ENCODE measurements at places on chromosomes 6 and 20.

GRCh38 chr6:142773324-142773723, 171.7 kb downstream of the HIVEP2 start:
- ATAC-seq: no peak

GRCh38 chr6:79711167-79711566, 80.0 kb downstream of the SH3BGRL2 start:
- no peak for ATAC-seq

- no peak for ATAC-seq
Observed at GRCh38 chr6:149474108-149474935, 10.5 kb downstream of the ZC3H12D start.

- ATAC-seq: no peak
Observed at GRCh38 chr20:1718604-1719384, 61.2 kb upstream of the SIRPG start.

DNA sequence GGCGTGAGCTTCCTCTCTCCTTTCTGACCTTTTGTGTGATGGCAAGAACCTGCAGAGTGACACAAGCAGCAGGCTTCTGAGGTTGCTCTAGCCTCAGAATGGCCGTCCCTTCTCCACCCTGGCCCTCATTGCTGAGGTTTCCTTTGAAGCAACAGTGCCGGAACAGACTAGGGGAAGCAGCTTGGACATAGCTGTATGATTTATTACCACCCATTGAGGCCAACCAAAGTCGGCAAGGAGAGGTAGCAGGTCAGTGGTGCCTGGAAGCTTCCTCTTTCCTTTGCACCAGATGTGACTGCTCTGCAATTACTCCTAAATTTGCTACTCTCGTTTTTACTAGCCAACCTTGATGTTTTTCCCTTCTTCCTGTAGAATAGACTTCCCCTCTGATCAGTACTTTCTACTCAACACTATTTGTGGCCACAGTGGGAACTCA, 31.4 kb downstream of the PTPN1 start:
- ATAC-seq: no peak

DNA sequence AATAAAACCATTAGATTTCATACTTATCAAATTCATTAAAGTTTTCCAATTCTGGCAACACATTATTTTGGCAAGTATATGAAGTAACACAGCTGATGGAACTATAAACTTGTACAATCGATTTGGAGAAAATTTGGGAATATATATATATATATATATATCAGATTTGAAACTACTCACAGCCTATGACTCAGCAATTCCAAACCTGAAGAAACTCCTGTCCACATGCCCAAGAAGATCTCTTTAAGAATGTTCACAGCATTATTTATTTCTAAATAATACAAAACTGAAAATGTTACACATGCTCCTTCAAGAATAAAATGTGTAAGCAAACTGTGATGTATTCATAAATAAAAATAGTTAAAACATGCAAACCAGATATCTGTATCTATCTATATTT, 270.1 kb downstream of the TFAP2A start:
- ATAC-seq: no peak

- no peak for ATAC-seq
Observed at GRCh38 chr20:36777167-36777566, 3.6 kb upstream of the DSN1 start.

GRCh38 chr6:40909811-40910210, 129.2 kb downstream of the UNC5CL start:
- ATAC-seq: no peak

DNA sequence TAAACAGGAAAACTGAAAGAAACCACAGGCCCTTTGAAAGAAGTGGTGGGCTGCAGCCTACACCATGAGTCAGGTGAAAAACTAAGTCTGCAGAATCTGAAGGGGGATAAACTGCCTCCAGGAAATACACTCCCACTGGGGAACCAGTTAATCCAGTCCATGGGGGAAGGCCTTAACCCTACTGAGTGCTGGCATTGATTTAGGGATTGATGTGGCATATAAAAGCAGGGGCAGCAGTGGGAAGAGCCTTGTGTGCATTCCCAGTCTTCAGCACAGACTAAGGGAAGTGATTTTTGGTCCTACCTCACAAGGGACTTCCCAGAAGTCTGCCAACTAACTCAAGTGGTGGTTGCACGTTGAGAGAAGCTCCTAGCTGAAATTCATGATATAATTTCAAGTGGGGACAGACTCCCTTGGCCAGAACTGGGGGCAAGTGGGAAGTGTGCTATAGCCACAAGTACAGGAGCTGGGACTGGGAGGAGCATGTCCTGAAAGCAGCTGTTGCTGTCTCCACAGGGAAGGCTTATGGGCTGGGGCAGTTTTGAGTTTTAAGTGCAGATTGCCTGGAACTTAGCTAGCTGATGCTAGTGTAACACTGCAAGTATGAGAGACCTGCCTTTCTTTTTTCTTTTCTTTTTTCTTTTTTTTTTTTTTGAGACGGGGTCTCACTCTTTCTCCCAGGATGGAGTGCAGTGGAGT, 31.2 kb downstream of the CITED2 start:
- ATAC-seq: no peak

DNA sequence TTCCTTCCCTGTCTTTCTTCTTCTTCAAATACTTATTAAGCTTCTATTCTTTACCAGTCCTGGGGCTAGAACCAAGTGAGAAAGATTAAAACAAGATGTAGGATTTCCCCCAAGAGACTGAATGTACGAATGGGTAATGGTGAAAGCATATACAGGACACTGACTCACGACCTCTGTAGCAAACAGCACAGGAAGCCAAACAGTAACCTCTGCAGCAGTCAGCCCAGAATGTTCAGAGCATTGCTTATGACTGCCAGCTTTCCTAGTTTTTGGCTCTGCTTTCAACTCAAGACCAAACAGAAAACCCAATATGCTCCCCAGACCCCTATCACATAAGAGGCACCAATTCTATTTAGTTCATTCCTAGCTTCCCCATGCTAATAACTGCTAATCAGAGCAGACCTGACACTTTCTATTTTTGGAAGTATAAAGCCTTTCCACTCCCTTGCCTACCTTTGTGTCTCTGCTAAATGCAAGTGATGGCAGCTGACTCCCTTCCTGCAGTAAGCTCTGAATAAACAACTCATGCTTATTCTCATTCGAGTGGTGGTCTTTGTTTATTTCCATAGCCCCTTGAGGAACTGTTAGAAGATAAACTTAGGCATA, 690.6 kb downstream of the EPM2A start:
- ATAC-seq: peak; percentile 94

DNA sequence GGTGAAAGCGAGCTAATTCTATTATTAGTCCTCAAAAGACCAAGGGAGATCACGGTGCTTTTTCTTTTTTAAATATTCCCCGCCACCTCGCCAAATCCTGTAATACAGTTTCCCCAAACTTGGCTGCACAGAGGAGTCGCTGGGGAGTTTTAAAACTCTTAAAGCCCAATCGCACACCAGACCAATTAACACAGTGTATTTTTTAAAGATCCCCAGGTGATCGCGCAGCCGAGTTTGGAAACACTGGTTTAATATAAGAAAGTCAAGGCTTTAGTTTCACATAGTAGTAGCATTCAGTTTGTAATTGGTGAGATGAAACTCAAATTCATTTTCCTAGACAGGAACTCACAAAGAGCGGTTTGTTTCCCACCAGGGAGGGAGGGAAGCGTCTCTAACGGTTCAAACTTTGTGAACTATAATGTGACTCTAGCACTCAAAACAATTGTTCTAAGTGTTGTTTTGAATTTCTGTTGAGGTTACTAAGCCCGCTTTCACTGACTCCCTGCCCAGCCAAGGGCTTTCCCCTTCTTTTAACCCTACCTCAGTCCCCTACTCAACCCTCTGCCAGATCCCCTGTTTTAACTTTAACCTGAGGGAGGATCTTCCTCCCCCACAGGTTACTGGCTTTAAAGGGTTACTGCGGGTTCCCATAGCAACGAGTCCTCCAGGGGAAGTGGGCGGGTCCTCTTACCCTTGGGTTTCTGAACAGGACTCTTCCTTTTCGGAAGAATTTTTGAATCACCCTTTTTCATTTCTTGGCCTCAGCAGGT, 25.7 kb upstream of the BTBD3 start:
- ATAC-seq: peak; percentile 52

DNA sequence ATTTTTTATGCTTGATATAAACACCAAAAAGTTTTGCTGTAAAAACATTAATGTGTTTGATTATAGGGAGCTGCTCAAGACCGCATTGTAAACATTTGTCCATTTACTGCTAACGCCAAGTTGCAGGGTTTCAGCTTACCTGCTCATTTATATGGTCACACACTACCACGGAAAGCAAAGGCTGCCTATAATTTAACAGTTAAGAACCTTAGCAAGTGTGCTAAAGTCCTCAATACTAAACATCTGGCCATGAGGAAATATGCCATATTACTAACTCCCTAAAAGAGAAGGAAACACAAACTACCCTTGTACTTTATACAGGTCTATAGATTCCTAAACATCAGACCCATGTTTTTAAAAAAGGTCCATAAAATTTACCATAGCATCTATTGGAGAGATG, 129.5 kb downstream of the ASCC3 start:
- ATAC-seq: no peak

DNA sequence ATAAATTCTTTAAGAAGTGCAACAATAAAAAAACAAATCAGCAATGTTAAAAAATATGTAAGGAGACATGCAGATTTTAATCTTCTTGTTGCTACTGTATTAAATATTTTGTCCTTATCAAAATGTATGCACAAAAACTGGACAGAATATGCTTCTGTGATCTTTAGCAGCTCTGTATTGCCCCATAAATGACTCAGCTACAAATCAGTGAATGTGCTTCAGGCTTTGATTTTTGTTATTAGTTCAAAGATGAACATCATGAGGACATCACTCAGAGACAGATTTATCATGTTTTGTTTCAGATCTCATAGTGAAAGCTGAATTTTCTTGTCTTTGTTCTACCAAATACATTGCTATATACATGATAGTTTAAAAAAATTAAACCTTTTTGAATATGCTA, 312.4 kb downstream of the GRIK2 start:
- ATAC-seq: no peak

DNA sequence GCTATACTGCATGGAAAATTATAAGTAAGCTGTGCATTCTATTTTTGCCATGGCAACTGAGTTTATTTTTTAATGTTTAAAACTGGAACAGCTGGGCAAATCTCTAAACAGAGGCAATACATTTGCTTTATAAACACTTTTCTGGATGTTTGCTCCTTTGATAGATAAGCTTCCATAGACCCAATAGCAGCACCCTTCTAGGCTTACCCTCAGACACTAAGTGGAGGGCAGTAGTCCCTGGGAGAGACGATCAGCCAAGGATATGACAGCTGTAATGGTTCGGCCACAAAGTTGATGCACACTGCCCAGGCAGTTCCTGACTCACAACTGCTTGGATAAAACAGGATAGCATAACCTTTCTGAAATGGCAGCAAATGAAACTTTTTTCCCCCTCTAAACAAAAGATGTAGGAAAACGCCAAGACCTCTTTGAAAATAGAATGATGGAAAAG, 8.5 kb upstream of the MRPS10 start:
- ATAC-seq: peak; percentile 80
